ENCODE measurements at places on chromosomes 11 and 22. TPM values are rescaled to one million over a fixed set of nuclear protein-coding genes. Genes with fewer than 3 reads are reported as not detected.

DNAJB7 gene
- not detected for total RNA-seq

CD3D gene
- 0.45 TPM for total RNA-seq

CHRDL2 gene
- 11.8 TPM for total RNA-seq

THY1 gene
- 0.42 TPM for total RNA-seq

CDC42BPG gene
- total RNA-seq, result 0.08 TPM

KRTAP5-9 gene
- total RNA-seq, result not detected

NCR3LG1 gene
- total RNA-seq, result 0.71 TPM

PLXNB2 gene
- total RNA-seq, result 13.6 TPM

FGF4 gene
- not detected for total RNA-seq

SCN2B gene
- 6.6 TPM for total RNA-seq

PLAAT5 gene
- total RNA-seq, result 0.38 TPM

LRRN4CL gene
- total RNA-seq, result 3.0 TPM

GDPD4 gene
- total RNA-seq, result not detected

ANO1 gene
- 11.3 TPM for total RNA-seq

DDTL gene
- total RNA-seq, result 2.4 TPM

LSP1 gene
- total RNA-seq, result 22.2 TPM

CALCA gene
- 0.34 TPM for total RNA-seq

NOX4 gene
- total RNA-seq, result 4.2 TPM

SCN4B gene
- 7.7 TPM for total RNA-seq

DBX1 gene
- not detected for total RNA-seq

PPARA gene
- total RNA-seq, result 37.3 TPM

CHST1 gene
- 21.4 TPM for total RNA-seq

HSD17B12 gene
- 44.9 TPM for total RNA-seq

HBB gene
- total RNA-seq, result 22.9 TPM

ALX4 gene
- 0.21 TPM for total RNA-seq

OR52N2 gene
- total RNA-seq, result not detected

TBX1 gene
- 112 TPM for total RNA-seq

TMPRSS5 gene
- total RNA-seq, result 1.1 TPM

Measured in psoas muscle (tissue), 8 donors.